ENCODE measurements at places on chromosomes 3 and 15.

DNA sequence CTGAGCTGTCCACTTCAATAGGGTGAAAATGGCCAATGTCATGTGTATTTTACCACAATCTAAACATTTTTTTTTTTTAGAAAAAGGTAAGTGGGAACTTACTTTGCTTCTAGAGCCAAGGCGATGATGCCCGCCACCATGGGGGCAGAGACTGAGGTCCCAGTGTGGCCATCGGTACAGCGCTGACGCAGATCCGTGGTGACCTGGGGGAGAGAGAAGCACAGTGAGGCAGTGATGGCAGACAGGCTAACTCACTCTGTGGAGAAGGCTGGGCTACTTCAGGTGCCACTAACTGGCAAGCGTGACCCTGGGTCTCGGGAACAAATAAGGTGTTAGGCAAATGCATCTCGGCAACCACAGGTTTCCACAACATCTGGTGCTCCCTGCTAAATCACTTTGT is 94.3 kb upstream of the SNRPA1 start:
- no peak for DNase-seq

GRCh38 chr3:17833786-17834559 is 91.5 kb upstream of the TBC1D5 start:
- DNase-seq, result no peak

DNA sequence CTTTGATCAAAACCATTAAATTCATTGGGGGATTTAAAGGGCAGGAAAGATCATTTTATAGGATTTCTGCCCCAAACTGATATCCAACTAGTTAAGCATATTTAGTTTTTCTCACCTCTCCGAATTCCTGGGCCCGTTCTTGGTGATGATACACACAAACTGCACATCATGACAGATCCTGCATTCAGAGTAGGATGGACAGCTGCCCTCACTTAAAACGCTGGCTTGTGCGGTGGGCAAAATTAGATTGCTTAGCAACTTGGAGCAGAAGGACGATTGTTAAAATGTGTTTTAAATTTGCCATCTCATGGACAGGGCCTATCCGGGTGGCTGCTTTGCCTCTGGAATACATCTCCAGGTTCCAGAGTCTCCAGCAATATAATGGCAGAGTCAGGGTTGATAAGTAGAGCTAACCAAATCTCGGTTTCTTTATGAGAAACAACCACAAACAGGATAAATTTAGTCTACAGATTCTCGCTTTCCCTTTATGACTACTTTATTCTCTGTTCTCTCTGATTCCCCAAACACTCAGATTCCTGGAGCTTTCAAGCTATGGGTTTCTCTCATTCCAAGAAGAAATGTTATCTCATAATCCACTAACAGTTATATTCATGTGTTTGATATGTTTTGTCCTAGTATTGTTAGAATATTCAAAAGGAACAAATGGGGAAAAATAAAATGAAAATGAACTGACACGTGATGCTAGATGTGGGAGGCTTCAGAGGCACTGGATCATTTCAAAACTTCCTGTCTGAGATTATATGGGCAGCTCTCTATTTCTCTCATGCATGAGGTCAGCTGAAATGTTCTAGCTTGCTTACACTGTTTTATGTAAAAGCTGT is 1014.1 kb upstream of the SEMA6D start:
- DNase-seq, result no peak

- DNase-seq, result no peak
Observed at GRCh38 chr15:61749169-61749568, 311.1 kb downstream of the VPS13C start.

DNA sequence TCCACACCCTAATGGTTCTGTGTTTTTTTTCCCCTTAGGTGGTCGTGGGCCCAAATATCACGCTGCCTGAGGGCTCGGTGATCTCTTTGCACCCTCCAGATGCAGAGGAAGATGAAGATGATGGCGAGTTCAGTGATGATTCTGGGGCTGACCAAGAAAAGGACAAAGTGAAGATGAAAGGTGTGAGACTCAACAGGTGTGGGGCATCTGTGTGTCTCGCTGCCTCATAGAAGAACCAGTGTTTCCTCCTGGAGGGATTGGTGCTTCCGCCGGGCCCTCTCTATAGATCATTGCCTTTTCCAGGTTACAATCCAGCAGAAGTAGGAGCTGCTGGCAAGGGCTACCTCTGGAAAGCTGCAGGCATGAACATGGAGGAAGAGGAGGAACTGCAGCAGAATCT is 7.0 kb downstream of the EIF2B5 start:
- no peak for DNase-seq

- no peak for DNase-seq
Observed at GRCh38 chr3:127814325-127814781, 8.0 kb downstream of the MGLL start.

DNA sequence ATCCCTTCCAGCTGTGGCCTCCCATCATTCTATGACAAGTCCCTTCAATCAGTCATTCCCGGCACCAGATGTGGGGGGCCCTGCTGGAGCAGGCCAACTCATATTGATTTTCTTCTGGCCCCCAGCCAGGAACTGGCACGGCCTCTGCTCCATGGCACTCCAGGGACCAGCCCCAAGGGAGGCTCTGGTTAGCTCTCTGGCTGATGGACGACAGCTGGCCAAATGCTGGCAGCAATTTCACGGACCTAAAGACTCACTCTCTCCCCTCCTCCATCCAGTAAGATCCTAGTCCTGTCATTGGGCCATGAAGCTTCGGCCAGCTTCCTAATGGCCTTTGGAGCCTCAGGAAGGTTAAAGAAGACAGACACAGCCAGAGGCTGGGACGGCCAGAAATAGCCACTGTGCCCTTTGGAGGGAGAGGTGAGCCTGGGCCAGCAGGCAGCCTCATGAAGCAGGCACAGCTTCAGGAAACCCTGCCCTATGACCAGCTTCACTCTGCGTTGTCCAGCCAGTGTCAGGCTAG is 131.0 kb downstream of the MEX3B start:
- peak; percentile 64 for DNase-seq

DNA sequence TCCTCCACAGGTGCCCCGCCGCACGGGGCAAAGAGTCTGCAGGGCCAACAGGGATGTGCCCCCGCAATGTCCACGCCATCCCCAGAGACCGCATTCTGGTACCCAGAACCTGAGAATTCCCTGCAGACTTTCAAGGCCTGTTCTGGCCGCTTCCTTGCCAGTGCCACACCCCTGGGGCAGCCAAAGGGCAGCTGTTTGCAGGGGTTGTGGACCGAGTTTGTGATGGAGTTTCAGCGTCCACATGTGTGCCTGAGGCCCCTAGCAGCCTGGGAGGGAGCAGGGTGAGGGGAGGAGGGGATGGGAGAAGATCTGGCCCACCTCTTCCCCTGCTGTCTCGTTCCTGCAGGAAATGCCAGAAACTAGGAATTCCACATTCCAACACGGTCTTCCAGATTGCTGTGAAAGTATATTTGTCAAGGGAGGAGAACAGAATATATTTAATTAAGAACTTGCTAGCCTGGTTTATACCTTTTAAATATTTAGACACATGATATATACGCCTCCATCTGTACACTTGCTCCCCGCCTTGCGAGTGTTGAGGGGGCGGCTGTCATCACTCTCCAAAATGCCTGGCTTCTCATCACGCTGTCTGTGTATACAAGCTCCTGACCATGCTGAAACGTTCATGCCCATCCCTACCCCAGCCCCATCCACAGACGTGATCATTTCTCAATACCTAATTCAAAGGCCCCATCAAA is 31.1 kb upstream of the RASA2 start:
- no peak for DNase-seq

DNA sequence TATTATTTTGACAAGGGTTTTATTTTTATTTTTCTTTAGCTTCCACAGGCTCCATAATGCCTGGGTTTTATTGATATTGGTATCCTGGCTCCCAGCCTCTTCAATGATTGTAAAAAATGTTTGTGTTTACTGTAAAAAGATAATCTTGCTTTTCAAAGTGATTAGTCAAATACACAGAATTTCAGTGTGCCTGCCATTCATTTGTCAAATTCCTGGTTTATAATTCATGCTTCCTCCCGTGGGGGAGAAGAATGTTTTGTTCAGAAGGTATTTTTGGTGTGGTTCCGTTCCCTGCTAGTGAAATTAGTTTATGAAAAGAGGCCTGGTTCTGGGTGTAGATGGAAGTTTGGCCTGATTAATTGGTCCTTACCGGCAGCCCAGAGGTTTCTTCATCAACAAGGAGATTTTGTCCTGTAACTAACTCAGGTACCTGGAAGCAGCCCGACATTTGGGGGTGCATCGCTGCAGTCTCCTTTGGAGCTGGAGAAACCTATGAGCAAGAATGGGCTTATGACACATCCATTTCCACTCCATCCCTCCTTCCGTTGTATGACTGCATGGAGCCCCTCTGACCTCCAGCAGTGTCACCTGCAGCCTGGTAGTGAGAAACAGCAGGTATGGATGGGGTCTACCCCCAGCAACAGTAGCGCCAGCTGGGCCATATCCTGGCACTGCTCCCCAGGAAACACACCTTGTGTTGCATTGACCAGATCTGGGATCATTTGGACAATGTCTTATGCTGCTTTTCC is 101.5 kb downstream of the PGPEP1L start:
- DNase-seq, result no peak

- no peak for DNase-seq
Observed at GRCh38 chr3:120172070-120172469, 77.8 kb upstream of the GSK3B start.

DNA sequence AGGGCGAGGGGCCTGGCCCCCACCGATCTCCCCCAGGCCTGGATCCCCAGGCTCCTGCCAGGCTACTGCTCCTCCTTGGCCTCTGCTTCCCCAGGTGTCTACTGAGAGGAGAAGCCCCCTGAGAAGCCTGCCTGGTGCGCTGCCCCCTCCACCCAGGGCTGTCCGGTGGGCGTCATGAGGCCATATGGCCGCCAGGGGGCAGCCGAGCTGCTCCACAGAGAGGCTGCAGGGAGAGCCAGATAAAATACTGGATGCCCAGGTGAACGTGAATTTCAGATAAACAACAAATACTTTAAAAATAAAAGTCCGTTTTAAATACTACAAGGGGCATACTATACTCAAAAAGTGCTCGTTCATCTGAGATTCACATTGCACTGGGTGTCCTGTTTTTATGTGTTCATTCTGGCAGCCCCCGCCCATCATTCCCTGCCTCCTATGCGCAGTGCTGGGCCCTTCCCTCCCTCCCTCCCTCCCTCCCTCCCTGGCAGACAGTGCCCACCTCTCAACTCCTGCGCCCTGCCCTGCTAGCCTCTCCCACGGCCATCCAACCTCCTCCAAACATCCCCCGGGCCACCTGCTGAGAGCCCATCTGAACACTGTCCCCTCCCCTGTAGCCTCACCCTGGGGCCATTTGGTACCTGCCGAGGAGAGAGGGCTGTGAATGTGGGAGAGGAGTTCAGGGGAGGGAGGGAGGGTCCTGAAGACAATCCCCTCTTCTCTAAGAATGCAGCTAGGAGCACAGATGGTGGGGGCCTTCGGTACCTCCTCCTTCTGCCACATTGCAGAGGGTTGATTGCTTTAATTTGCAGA is 29.6 kb downstream of the PSTPIP1 start:
- no peak for DNase-seq

DNA sequence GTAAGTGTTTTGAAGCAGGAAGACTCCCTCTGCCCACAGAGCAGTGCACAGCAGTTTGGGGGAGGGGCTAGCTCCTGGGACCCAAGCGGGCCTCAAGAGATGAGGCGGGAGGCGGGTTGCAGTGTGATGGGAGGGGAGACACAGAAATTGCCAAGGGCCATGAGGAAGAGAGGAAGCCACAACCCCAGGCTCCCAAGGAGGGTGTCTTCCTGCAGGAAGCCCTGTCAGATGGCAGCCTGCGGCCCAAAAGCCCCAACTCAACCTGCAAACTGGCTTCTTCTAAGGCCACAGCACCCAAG is 7.3 kb upstream of the ISLR2 start:
- DNase-seq, result no peak

- DNase-seq, result no peak
Observed at GRCh38 chr3:96182756-96183155, 631.6 kb upstream of the EPHA6 start.

DNA sequence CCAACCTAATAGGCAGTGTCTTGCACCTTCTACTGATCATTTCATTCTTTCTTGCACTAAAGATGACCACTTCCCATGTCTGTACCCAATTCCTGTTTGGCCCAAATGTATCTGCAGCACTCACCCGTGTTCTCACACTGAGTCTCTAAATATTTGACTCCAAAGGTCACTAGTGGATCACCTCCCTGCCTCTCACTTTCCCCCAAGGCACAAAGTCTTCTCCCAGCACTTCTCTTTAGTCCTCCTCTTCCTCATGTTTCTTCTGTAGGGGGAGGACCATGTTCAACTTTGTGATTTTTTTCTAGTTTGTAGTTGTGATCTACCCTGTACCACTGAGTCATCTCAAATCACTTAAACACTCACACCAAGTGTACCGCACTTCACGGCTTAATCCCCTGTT is 13.9 kb downstream of the NR1I2 start:
- no peak for DNase-seq

DNA sequence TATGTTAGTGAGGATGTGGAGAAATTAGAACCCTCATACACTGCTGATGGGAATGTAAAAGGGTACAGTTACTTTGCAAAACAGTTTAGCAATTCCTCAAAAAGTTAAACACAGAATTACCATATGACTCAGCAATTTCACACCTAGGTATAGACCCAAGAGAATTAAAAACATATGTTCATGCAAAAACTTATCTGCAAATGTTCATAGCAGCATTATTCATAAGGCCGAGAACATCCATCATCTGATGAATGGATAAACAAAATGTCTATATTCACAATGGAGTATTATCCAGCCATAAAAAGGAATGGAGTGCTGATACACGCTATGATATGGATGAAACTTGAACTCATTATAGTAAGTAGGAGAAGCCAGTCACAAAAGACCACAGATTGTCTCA is 10.3 kb downstream of the SEC13 start:
- DNase-seq, result no peak

DNA sequence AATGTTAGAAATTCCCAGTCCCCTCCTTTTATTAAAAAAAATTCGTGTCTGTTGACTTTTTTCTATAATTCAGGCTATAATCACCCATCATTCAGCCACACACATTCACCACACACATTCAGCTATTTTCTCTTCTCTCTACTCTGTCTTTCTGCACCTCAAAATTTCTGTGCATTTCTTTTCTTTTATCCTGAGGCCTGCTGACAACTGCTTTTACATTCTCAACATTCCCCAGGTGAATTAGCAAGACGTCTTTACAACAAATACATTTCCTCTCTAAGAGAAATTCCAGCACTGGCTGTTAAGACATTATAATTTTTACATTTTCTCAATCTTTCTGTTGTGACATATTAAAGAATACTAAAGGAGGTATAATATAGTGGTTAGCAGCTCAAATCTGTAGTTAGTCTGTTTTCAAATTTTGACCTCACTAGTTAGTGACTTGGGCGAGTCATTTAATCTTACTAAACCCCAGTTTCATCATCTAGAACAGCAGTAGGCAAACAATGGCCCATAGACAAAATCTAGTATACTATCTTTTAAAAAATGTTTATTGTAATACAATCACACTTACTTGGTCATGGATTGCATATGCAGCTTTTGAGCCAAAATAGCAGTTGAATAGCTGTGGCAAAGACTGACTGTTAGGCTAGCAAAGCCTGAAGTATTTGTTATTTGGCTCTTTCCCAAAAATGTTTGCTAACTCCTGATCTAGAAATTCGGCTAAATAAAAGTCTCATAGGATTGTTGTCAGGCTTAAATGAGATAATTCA is 350.7 kb downstream of the NSUN3 start:
- DNase-seq, result no peak
